ENCODE measurements at places on chromosomes 12 and 14.

- DNase-seq: peak; percentile 80
Measured at GRCh38 chr12:66693901-66694513, 15.1 kb upstream of the GRIP1 start.

GRCh38 chr12:84785951-84786350 lies 126.6 kb downstream of the SLC6A15 start:
- DNase-seq: no peak

GRCh38 chr12:31620311-31620710 lies 29.4 kb upstream of the DENND5B start:
- DNase-seq: no peak

DNA sequence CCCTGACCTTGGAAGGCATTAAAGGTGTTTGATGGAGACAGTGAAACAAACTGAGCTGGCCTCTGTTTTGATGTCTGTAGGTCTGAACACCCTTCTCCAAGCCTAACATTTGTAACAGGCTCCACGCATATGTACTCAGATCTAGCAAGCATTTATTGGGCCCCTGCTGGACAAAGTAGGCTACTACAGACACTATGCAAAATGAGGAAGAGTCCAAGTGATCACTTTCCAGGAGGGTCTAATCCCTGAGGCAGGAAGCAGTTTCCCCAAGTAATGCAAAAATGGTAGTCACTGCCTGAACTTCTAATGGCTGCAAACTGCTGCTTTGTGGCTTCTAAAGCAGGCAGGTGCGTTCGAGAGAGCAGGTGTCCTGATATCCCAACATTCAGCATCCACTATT lies 405.8 kb downstream of the MED13L start:
- peak; percentile 33 for DNase-seq

GRCh38 chr14:75697386-75697785 lies 36.3 kb downstream of the TTLL5 start:
- peak; percentile 8 for DNase-seq

DNA sequence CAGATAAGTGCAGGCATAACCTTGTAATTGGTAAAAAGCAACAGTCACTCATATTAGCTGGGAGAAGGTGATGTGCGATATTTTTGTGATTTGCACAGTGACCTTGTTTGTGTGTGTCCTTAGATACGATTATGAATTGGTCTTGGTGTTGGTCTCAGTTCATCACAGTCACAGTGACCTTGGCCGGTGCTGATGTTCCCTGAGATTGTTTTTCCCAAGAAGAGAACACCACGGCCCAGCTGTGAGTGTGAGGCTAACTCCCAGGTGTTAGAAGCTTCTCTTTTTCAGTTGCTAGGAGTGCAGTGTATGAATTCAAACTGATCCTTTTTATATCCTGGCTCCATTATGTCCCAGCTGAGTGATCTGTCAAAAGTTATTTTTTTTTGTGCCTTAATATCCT lies 46.2 kb downstream of the TRHDE start:
- no peak for DNase-seq

GRCh38 chr14:105537580-105538474 lies 11.4 kb downstream of the TMEM121 start:
- peak; percentile 75 for DNase-seq

- no peak for DNase-seq
Measured at GRCh38 chr12:40734276-40734675, 42.0 kb downstream of the CNTN1 start.

GRCh38 chr14:22003461-22003860 lies 329.8 kb upstream of the OR4E1 start:
- no peak for DNase-seq

DNA sequence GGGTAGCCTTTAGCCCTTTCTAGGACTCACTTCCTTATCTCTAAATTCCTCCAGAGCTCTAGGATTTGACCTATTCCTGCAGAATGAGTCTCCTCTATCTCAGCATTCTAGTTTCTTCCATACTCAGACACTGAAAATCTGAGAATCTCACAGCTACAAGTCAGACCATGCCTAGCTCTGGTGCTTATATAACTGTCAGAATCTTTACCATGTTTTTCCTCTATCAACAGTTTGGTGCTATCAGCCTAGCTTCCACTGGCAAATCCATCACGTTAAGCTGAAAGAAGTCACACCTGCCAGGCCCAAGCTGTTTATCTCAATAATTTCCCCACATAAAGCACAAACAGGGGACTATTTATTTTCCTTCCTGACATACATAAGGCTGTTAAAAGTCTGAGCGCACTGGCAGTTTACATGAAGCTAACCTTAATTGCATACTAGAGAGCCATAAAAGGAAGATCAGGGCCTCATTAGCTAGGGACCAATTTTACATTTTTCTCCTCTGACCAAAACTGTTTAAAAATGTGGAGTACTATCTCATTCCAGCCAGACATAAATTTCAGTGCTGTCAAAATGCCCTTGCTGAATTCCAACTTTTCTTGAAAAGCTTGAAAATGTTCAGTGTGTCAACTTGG lies 270.5 kb downstream of the C12orf75 start:
- no peak for DNase-seq

DNA sequence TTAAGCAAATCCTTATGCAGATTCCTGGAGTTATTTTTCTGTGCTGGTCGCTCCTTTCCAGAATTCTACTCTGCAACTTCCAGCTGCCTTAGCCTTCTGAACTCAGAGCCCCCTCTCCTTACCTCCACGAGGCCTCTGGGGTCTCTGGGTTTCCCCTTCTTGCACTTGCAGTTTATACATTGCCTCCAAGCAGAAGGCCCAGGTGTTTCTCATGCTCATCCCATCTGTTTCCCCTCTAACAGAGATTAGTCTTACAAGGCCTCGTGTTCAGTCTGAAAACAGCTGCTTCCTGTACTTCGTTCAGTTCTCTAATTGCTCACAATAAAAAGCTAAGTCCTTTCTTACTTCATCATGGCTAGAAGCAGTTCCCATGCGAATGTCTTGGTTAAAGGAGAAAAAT lies 134.4 kb upstream of the FGD4 start:
- DNase-seq: peak; percentile 42

- DNase-seq: no peak
Measured at GRCh38 chr12:96323906-96324305, 76.3 kb downstream of the CDK17 start.

GRCh38 chr14:54048311-54048710 lies 91.7 kb upstream of the BMP4 start:
- DNase-seq: no peak

- DNase-seq: no peak
Measured at GRCh38 chr12:78321696-78322095, 491.0 kb downstream of the NAV3 start.

- peak; percentile 56 for DNase-seq
Measured at GRCh38 chr14:20782280-20782890, 1.3 kb downstream of the RNASE6 start.

DNA sequence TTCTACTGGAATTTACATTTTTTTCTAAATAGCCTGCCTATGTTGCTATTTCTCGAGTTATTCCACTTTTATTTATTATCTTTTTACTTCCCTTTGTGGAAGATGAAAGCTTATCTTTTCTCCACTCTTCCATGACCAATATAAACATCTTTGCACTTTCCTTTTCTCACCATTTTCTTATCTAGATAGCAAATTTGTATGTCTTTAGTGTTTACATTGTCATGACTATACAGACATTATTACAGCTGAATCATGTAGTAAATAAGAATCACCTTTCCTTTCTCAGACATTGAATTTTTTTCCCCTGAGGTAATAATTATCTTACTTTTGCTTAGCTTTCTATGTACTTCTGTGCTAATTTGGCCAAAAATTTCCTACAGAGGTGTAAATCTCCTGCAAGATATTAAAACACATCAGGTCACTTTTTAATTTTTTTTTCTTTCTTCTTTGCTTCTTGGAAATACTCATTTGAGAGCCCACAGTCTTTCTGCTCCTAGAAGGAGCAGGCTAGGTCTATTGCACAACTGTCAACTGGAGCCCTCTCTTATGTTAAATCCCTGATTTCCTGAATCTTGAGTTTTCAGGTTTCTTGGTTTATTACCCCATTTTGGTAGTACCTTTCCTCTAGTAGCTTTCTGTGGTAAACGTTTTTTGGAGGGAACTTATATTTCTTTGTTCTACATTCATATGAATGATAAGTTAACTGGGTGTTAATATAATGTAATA lies 109.0 kb upstream of the ATP2B1 start:
- DNase-seq: no peak

- DNase-seq: peak; percentile 77
Measured at GRCh38 chr12:26298785-26299621, 103.6 kb downstream of the SSPN start.

DNA sequence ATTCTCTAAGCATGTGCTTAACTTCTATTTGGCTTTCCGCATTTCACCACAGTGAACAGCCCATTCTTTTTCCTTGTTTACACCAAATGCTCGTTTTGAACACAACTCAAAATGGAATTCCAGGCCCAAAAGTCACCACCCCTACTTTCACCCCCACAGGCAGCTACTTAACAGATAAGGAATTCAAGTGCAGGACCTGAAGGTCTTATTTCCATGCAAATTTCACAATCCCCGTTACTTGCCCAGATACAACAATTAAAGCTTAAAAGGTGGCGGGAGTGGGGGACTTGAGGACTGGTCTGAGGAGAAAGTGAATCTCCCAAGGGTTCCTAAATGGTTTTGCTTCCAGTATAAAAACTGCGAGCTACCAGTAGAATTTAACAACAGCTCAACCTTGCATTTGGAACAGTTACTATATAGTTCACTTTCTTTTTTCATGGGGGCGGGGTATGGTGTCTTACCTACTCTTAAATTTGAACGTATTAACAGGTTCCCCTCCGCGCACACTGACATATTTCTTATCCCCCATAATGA lies 3.7 kb downstream of the USP44 start:
- DNase-seq: no peak

DNA sequence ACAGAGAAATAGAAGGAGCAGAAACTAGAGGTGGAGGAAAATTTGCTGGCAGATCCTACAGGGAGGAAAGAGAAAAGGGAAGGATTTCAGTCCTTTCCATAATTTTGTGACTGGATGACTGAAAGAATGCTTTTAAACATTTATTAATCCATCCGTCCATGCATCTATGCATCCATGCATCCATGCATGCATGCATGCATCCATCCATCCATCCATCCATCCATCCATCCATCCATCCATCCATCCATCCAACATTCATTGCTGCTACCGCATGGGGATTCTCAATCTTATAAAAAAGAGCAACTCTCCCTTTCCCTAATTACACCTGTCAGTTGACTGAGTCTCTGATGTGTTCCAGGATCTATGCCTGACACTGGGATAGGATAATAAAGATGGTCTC lies 55.7 kb upstream of the NR2C1 start:
- DNase-seq: no peak

DNA sequence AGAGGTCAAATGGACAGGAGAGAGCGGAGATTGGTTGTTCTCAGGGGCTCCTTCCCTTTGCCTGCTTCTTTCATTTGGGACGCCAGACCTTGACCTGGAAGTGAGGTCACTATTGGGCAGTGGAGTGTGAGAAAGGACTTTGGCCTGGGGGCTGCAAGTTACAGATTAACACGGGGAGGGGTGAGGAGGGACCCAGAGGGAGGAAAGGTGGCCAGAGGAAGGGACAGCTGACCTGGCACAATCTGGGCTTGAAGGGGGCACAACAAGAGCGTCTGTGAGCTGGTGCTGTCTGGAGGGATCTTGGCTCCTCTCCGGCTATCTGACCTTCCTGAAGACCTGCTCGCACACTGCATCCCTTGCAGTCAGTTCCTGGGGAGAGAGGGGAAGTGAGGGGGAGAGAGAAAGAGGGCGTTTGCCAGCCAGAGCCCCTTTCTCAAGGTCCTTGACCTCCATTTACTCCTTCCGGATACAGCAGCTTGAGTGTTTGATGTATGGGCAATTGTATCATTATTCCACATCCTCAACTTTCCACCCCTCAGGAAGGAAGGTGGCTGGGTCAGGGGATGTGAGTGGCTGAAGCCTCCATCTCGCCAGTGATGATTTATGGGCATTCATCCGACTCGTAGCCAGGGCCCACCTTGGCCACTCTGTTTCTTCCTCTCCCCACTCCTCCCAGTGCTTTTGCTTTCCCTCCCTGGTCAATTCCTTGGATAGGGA lies 4.7 kb downstream of the RBP5 start:
- no peak for DNase-seq

- DNase-seq: no peak
Measured at GRCh38 chr12:95411057-95411456, 62.9 kb upstream of the METAP2 start.

DNA sequence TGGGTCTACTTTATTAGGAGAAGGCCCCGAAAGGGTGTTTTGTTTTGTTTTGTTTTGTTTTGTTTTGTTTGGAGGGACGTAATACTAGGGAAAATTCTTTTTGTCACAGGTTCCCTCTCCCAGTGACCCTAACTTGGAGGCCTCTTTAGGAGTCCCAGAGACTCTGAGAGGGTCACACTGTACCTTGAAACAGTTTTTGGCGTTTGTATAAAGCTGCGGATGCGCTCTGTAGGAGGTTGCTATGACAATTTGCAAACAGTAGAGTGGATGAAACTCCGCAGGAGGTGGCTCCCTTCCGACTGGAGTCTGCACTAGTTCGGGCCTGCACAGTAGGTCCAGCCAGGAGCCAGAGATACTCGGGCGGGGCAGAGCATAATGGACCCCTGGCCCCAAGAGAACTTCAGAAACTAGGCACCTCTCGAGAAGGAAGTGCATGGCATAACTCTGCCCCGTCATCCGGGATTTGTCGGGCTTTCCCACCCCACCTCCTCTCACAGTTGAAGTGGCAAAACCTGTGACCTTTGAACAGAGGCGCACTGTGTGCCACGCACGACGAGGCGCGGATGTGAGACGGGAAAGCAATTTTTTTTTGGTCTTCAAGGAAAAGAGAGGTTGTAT lies 1.3 kb upstream of the DYRK2 start:
- no peak for DNase-seq
